Neural progenitor cell (in vitro differentiated cells): ENCODE measurements at places on chromosomes 4 and X. TPM values are rescaled to one million over a fixed set of nuclear protein-coding genes. Genes with fewer than 3 reads are reported as not detected.
A peak's percentile ranks its signal among the peaks of the same experiment; 100 is the strongest.

DNA sequence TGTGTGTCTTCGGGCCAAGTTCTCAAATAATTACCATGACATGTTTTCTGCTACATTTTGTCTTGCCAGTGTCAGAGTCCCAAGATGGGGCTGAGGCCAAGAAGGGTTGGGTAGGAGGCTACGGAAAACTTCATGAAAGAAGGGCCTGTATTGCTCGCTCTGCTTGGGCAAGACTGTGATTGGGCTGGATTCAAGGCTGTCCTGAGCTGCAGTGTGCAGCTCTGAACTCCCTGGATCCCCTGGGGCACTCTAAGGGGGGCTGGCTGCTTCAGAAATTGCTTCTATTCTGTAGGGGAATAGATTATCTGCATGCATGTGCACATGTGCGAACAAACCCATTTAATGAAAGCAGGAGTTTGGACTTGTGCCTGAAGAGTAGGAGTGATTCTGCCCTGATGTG lies 13.6 kb downstream of the TSPAN6 start:
- DNase-seq, result no peak

TCEAL2 gene
- 12.9 and 19.8 TPM in 2 replicates for total RNA-seq

GRCh38 chr4:56757821-56758411 lies 63.6 kb downstream of the SPINK2 start:
- peak; percentile 63 for DNase-seq

GRCh38 chrX:131046596-131046995 lies 11.6 kb upstream of the ARHGAP36 start:
- DNase-seq, result no peak

- DNase-seq, result no peak
These were observed 36.7 kb downstream of the DIAPH2 start for GRCh38 chrX:96721354-96721753.

- no peak for DNase-seq
These were observed 8.2 kb downstream of the AMBN start for GRCh38 chr4:70600305-70600704.

DNA sequence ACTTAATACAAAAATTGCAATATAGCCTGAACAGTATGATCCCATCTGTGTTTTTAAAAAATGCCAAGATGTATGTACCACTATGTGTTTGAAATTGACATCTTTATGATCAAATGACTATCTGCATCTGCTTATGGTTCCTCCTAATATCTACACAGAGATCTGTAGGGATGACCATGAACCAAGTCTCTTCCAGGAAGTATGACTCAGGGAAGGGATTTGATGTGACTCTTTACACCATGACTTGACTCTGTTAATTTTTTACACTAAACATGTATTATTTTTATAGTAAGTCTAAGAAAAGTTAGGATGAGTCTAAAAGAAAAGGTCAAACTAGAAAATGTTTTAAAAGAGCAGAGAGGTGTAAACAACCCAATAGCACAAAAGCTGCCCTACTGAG lies 164.0 kb downstream of the SH3KBP1 start:
- DNase-seq, result no peak

- DNase-seq, result peak; percentile 83
These were observed 1.1 kb upstream of the DKK2 start for GRCh38 chr4:107037199-107037584.

- no peak for DNase-seq
These were observed 37.2 kb upstream of the PAPSS1 start for GRCh38 chr4:107757283-107757682.
